ENCODE measurements at places on chromosomes 1 and 21.

- no peak for DNase-seq
These were observed 22.7 kb downstream of the PGBD5 start for GRCh38 chr1:230403442-230403841.

GRCh38 chr1:183611021-183611420 is 20.8 kb upstream of the NCF2 start:
- DNase-seq: no peak

- DNase-seq: no peak
These were observed 707.8 kb downstream of the USP25 start for GRCh38 chr21:16437586-16437985.

DNA sequence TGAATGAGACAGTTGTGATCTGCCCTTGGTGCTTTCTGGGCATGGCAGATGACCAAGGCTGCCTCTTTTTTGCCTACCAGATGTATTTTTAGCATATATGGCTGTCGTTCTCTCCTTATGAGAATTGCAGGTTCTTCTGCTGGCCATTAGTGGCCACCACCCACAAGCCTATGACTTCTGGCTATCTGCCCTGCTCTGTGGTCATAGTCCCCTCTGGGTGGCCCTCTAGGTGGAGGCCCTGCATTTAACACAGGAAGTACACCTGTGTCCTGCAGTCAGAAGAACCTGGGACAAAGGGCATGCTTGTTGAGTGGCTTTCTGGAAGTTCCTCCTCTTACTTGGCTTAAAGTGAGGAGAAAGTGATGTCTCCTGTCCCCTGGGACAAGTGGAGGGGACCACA is 6.5 kb downstream of the FCAMR start:
- no peak for DNase-seq

DNA sequence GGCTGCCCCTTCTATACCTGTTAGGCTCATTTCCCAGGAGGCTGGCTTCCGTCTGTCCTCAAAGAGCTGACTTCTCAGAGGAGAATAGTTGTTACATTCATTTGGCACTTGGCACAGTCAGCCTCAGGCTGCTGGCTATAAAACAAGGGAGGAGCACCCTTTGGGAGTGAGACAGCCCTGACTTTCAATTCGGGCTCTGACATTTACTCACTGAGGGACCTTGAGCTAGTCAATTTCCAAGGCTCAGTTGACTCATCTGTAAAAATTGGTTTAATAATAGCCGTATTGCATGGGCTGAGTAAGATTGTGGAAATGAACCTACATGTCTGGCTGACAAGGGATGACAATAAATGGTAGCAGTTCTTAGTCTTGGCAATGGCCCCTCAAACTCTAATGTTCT is 13.7 kb downstream of the ALX3 start:
- no peak for DNase-seq

- no peak for DNase-seq
These were observed 8.8 kb downstream of the BARHL2 start for GRCh38 chr1:90708236-90708786.

- no peak for DNase-seq
These were observed 70.5 kb downstream of the CD2 start for GRCh38 chr1:116824631-116825206.

DNA sequence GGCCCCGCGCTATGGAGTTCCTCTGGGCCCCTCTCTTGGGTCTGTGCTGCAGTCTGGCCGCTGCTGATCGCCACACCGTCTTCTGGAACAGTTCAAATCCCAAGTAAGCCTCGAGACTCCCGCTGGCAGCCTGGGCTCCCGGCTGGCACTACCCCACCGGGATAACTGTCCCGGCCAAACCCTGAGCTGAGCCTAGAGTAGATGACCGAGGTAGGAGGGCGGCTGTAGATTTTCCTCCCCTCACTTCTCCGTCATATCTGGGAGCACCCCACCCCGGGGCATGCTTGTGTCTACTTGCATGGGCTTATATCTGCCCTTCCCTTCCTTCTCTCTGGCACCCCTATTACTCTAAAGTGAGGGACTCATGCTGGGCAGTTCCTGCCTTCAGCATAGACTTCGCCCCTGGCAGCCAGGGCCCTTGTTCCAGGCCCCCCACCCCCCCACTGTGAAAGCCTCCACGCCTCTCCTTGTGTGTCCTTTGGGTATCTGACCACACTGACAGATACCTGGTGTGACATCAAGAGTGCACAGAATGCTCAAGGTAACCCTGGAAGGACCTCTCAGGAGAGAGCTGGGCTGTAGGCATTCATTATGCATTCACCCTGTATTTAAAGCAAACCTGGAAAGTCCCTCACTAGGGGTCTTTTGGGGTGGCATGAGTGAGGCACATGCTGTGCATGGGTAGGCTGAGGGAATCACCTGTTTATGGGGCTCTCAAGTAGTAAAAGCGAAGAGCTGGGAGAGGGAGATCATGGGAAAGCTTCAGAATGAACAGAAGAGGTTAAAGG is 485 bp downstream of the EFNA1 start:
- DNase-seq: no peak

GRCh38 chr1:17485281-17485680 is 45.8 kb upstream of the RCC2 start:
- DNase-seq: peak; percentile 43

DNA sequence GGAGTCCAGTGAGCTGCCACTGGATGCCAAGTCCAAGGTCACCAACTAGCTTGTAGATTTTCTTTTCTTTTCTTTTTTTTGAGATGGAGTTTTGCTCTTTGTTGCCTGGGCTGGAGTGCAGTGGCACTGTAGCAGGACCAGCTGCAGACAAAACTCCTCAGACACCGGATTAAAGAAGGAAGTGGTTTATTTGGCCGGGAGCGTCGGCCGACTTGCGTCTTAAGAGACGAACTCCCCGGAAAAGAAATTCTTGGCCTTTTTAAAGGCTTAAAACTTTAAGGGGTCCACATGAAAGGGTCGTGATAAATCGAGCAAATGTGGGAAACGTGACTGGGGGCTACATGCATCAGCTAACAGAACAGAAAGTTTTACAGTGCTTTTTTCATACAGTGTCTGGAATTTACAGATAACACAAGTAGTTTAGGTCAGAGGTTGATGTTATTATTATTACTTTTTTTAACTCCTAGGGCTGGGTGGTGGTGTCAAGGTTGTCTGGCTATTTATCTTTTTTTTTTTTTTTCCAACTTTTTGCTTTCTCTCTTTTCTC is 36.4 kb upstream of the CFAP126 start:
- DNase-seq: no peak

GRCh38 chr1:53811414-53811851 is 26.7 kb downstream of the NDC1 start:
- peak; percentile 6 for DNase-seq

DNA sequence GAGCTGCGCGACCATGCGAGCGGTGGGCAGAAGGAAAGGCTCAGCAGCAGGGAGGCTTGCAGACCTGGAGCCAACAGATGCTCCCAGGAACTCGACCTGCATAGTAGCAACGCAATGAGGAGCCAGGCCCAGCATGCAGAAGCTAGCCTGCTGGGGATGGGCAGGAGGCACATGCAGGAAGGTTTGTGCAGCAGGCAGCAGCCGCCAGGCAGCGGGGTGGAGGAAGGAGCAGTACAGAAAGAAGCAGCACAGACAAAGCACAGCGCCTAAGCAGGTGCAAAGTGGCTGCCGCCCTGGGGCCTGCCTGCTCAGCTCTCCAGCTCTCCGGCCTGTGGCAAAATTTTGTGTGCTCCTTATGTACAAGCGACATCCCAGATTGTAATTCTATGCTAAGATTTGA is 213.5 kb upstream of the MAP1LC3C start:
- DNase-seq: no peak
